CD4-positive, alpha-beta T cell treated with Interleukin-10 for 1 hour (primary cell): ENCODE measurements at places on chromosomes 16 and 17.

DNA sequence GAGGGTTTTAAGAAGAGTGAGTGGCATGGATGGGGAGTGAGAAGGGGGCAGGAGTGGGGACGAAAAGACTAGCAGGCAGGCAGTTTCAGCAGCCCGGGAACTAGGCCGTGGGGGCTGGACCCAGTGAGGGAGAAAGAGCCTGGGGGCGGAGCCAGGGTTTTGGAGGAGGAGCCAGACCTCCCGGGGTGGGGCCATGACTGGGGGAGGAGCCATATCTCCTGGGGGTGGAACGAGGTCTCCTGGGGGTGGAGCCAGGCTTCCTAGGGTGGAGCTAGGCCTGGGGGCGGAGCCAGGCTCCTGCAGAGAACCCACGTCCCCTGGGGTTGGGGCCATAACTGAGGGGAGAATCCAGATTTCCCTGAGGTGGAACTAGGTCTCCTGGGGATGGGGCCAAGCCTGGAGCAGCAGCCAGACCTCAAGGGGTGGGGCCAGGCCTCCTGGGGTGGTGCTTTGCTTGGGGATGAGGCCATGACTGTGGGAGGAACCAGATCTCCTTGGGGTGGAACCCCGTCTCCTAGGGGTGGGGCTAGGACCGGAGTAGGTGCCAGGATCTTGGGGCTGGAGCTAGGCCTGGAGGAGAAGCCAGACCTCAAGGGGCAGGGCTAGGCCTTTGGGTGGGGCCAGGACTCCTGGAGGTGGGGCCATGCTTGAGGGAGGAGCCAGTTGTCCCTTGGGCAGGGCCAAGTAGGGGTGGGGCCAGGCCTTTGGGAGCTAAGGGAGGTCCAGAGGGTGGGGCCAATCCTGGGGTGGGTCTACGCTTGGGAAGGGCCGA is 41.7 kb upstream of the JPH3 start:
- no peak for DNase-seq

- DNase-seq: no peak
These were observed 505.8 kb upstream of the ERCC4 start for GRCh38 chr16:13414154-13414553.

DNA sequence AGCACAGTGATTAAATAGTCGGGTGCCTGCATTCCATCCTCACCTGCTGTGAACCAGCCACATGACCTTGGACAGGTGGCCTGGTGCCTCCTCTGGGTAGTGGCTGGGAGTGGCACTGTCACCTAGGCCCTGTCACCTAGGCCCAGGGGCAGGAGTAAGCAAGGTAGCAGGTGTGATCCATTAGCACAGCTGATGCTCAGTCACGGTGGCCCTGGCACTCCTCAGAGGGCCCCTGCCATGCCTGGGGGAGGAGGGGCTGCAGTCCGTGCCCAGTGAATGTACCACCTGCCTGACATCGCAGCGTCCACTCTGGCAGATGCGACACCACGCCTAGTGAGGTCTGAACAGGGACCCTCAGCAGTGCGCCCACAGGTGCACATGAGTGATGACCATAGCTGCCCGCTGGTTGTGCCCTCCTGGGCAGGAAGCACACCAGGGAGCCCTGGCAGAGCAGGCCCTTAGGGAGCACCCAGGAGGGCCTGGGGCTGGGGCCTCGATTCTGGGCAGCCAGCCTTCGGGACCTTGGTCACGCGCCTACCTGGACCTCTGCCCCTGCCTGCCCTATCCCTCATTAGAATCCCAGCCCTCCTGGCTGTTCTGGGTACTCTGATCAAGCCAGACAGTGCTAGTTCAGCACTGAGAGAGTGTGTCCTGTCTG is 33.1 kb upstream of the CRISPLD2 start:
- no peak for DNase-seq

- no peak for DNase-seq
These were observed 46.8 kb downstream of the BEAN1 start for GRCh38 chr16:66473654-66474519.

- DNase-seq: no peak
These were observed 631.9 kb upstream of the CA10 start for GRCh38 chr17:52790359-52790955.

DNA sequence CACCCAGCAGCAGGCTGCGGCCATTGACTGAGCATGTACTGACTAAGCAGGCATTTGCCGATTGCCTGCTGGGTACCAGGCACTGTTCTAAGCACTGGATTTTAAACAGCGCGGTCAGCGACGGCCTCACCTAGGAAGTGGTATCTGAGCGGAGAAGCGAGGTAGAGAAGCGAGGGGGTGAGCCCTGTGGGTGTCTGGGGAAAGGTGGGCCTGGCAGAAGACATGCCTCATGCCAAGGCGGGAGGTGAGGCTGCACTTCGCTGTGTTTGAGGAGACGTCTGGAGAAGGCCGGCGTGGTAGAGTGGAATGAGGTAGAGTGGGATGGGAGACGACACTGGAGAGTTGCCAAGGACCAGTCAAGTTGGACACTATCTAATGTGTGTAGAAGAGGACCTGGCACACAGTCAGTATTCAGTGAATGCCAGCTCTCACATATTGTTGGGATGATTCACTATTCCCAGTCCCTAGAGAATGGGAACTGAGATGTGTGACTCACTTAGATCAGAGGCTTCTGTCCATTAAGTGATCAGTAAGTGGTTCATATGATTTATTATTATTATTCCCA is 14.4 kb downstream of the SYCE1L start:
- no peak for DNase-seq
